ENCODE measurements at places on chromosomes 4 and X. TPM values are rescaled to one million over a fixed set of nuclear protein-coding genes. Genes with fewer than 3 reads are reported as not detected.

The STEEP1 gene
- total RNA-seq, result 12.7 TPM

The FANCB gene
- 0.35 TPM for total RNA-seq

The SSX3 gene
- not detected for total RNA-seq

The GASK1B gene
- total RNA-seq, result 60.2 TPM

The GPR143 gene
- total RNA-seq, result not detected

DNA sequence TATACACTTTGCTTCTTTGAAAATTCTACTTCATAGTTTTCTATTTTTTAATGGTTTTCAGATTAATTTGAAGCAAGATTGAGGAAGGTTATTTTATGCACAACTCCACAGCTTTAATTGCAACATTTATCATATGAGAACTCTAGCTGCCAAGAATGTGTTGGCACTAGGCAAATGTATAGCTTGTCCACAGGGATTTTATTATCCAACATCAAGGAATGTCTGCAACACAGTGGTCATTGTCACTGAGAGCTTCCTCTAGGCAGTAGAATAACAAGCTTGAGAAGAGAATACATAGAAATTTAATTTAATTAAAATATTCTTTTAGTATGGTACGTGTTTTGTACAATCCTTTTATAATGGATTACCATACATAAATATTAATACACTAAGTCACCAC is 1600.8 kb downstream of the ARAP2 start:
- no peak for DNase-seq

- no peak for DNase-seq
Observed at GRCh38 chr4:110467400-110467799, 8.6 kb upstream of the ENPEP start.

DNA sequence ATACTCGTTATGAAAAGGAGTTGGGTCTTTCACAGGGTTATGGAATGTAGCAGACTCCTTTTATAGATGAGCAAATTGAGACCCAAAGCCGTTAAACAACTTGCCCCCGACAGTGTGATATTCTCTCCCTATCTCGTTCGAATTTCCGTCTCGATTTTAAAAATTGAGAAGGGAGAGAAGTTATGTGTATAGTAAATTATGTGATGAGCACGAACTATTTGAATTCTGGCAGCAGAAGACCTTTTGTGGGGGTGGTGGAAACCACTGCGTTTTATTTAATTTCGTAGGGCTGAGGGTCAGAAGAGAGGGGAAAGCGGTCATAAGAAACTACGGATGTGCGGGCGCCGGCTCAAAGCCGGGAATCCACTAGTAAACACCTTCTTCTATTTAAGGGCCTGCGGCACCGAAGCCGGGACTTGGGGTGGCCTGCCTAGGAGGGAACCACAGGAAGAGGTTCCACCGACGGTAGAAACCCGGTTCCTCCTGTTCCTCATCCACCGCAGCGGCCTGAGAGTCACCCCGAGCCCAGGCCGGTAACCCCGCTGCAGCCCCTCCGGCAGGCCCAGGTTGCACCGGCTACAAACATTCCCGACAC is 1.5 kb upstream of the DDX3X start:
- peak; percentile 50 for DNase-seq

GRCh38 chr4:174505892-174506291 is 16.4 kb downstream of the HPGD start:
- no peak for DNase-seq

DNA sequence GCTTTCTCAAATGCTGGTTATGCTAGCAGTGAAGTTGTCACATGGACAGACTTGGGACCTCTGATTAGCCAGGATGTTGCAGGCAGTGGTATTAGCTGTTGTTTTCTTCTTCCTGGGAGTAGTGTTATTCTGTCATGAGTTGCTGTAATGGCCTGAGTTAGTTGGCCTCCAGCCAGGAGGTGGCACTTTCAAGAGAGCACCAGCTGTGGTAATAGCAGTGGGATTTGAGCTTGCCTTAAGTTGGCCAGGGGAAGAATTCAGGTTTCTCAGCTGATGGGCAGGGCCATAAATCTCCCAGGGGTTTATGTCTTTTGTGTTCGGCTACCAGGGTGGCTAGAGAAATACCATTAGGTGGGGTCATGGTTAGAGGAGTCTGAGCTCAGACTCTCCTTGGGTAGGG is 132.6 kb downstream of the GLUD2 start:
- no peak for DNase-seq

All from Right ventricle myocardium superior (tissue), 1 donor.